ENCODE measurements at places on chromosomes 7 and 10.

- peak; percentile 42 for DNase-seq
These were observed at the start of gene ZPBP for GRCh38 chr7:50092579-50093491. TSS of gene ZPBP (minus strand) at chr7:50093246. CDS start at chr7:50093194, 52 bp downstream.

DNA sequence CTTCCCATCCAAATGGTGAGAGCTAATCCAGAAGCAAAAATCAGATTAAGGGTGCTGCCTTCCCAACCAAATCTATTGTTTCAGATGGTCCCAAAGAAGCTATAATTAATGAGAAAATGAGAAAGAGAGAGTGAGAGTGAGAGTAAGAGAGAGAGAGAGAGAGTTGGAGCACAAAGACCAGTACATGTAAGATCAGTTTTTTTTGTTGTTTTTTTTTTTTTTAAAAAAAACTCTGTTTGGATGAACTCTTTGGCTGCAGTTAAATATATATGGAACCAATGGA, 305.6 kb downstream of the PTEN start:
- DNase-seq = no peak

DNA sequence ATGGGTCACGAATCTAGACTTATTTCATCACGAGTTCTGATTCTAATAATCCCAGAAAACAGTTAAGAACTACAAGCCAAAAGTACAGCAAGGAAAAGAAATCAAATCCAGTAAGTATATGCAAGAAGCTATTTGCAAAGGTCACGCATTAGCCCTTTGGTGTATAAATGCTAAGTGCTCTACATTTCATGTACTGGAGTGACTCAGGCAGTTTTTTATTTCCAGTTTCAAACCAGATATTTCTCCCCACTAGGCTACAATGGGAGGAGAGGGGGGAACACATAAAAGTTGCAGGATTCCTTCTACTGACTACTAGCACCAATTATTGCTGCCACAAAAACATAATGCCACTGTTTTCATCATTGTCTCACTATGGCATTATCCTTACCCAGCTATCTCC, 148.0 kb downstream of the NRCAM start:
- no peak for DNase-seq

DNA sequence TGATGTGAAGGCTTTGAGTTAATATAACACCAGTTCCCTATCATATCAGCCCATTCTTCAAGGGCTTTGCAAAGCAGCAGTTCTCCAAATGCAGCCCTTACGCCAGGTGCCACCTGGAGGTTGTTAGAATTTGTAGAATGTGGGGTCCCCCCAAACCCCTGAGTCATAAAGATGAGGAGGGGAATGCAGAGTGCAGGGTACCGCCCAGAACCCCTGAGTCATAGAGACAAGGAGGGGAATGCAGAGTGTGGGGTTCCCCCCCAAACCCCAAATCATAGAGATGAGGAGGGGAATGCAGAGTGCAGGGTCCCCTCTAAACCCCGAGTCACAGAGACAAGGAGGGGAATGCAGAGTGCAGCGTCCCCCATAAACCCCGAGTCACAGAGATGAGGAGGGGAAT, 605.8 kb downstream of the PTPRN2 start:
- DNase-seq = no peak

GRCh38 chr7:129341212-129341611, 93.0 kb upstream of the STRIP2 start:
- no peak for DNase-seq

- DNase-seq = no peak
These were observed 75.0 kb upstream of the AFAP1L2 start for GRCh38 chr10:114479307-114479706.
